ENCODE measurements at places on chromosomes 16 and 17. TPM values are rescaled to one million over a fixed set of nuclear protein-coding genes. Genes with fewer than 3 reads are reported as not detected.
A peak's percentile ranks its signal among the peaks of the same experiment; 100 is the strongest.

DNA sequence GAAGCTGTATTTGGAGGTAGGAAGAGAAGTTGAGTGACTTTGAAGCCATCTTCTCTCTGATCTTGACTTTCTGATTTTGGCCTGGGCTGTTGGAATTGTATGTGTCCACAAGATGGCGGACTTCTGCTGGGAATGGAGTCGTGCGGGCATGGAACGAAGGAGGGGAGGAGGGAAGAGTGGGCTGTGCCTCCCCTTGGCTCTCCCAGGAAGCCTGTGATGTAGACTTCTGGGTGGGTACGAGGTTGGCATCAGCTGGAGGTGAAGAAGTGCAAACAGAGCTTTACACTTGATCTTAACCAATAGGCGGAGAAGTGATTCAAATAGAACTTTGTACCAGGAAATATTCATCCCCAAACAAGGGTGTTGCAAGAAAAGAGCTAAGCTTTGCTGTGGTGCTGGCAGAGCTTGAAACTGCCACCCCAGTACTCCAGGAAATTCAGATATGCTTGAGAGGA, 7.4 kb upstream of the TMEM220 start:
- DNase-seq = peak; percentile 76

GRCh38 chr17:14886200-14886739, 378.9 kb downstream of the PMP22 start:
- DNase-seq = no peak

DNA sequence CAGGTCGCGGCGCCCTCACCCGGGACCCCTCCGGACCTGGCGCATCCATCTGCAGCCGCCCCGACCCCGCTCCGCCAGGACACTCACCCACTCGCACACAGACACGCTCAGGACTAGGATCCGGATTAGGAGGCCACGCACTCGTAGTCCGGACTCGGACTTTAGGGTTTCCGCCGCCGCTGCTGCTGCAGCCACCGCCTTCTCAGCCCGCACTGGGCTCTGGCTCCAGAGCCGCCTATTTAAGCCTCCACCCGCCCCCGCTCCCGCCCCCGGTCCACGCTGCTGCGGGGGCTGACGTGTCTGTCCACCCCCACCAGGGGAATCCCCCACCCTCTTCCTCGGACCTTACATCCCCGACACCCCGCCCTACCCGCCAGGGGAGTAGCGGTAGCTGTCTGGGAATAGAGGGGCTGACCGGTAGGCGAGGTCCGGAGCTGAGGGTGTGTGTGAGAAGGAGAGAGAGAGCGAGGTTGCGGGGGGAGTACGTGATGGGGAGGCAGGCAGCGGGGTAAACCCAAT, at the start of gene RRAD:
TSS of gene RRAD (minus strand) at position 214 of the 519 bp plus-strand sequence. CDS start 356 bp downstream, outside the sequence.
- peak; percentile 41 for DNase-seq

GRCh38 chr16:19613834-19614233, 58.3 kb downstream of the VPS35L start:
- no peak for DNase-seq

- DNase-seq = peak; percentile 84
Measured at GRCh38 chr16:10729104-10730048, 14.3 kb upstream of the NUBP1 start.

GRCh38 chr17:42270596-42270995, 5.6 kb downstream of the STAT5B start:
- DNase-seq = no peak

DNA sequence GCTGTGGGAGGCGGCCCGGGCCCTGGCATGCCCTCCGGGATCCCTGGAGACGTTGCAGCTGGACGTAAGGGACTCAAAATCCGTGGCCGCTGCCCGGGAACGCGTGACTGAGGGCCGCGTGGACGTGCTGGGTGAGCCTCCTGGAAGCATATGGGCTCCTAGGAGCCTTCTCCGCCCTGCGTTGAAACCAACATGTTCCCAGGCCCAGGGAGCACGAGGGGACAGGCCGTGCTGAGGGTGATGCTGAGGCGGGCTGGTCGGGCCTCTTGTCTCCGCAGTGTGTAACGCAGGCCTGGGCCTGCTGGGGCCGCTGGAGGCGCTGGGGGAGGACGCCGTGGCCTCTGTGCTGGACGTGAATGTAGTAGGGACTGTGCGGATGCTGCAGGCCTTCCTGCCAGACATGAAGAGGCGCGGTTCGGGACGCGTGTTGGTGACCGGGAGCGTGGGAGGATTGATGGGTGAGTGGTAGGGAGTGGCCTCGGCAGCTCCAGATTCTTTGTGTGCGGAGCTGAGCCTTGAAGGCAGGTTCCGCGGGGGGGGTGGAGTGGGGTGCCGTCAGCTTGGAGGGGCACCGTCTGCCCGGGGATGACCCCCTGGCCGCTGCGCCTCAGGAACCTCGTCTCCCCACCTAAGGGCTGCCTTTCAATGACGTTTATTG, 567 bp downstream of the HSD17B1 start:
- DNase-seq = no peak

DNA sequence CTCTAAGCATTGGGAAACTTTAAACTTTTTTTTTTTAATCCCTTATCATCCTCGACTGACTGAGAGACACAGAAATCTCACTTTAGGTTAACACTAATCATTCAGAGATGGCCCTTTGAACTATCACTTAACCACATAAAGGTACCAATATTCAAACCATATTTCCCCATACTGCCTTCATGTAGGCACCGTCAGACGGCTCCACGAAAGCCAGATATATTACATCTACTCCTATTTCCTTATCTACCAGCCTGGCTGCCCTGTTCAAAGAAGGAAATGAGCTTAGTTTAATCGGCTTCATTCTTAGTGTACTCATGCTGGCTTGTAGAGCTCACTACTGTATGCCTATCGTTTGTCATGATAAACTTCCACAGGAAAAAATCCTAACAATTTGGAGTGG, 270.9 kb downstream of the CEP112 start:
- DNase-seq = no peak

GRCh38 chr17:53313746-53314145, 509.0 kb upstream of the KIF2B start:
- no peak for DNase-seq

- peak; percentile 59 for DNase-seq
Measured at GRCh38 chr16:20763461-20764232, at the start of gene ACSM3. TSS of gene ACSM3 (plus strand) at chr16:20764014. CDS start at chr16:20770035, 6,021 bp downstream.

- DNase-seq = no peak
Measured at GRCh38 chr16:71576971-71577370, at the start of gene TAT. TSS of gene TAT (minus strand) at chr16:71577092. CDS start at chr16:71576415, 677 bp downstream.

- DNase-seq = no peak
Measured at GRCh38 chr17:4766201-4766600, 5.5 kb upstream of the TM4SF5 start.

GRCh38 chr17:64252831-64253230, 10.2 kb downstream of the TEX2 start:
- no peak for DNase-seq

DNA sequence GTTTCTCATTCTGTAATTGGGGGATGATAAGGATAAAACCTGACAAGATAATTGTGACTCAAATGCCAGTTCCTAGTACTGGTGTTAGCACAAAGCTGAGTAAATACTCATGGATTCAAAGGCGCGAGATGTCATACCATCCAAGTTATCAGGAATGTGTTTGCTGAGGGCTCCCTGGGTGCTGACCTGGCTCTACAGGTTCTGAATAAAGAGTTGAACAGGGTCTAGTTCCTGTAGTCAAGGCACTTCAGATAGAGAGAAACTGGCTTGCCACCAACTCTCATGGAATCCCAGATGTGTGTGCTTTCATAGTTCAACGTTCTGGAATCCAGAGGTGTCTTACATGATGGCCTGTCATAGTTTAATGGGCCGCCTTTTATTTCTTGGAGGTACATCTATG, 141.6 kb downstream of the PRKCA start:
- DNase-seq = no peak

GRCh38 chr17:50048146-50048720, 7.7 kb upstream of the ITGA3 start:
- no peak for DNase-seq

Gene UQCRC2
- total RNA-seq = 220 TPM

Gene PNMT
- 1.7 TPM for total RNA-seq

Gene ANKRD40CL
- not detected for total RNA-seq

Gene VPS35L
- total RNA-seq = 32.8 TPM

Gene GPR139
- total RNA-seq = not detected

Gene DPEP3
- total RNA-seq = not detected

Gene CYBA
- total RNA-seq = 0.26 TPM

Gene TMED6
- not detected for total RNA-seq

Gene CFAP97D1
- total RNA-seq = not detected

Gene TBC1D3I
- 0.13 TPM for total RNA-seq

Gene OR3A2
- total RNA-seq = not detected

Gene YBX2
- 4.1 TPM for total RNA-seq

Gene MYL4
- total RNA-seq = 1,135 TPM
